IMR-90 (cell line): ENCODE measurements at places on chromosomes 5 and 9. TPM values are rescaled to one million over a fixed set of nuclear protein-coding genes. Genes with fewer than 3 reads are reported as not detected.

The TNC gene
- 170 and 192 TPM in 2 replicates for total RNA-seq

The LCN15 gene
- total RNA-seq = not detected in 2 replicates

DNA sequence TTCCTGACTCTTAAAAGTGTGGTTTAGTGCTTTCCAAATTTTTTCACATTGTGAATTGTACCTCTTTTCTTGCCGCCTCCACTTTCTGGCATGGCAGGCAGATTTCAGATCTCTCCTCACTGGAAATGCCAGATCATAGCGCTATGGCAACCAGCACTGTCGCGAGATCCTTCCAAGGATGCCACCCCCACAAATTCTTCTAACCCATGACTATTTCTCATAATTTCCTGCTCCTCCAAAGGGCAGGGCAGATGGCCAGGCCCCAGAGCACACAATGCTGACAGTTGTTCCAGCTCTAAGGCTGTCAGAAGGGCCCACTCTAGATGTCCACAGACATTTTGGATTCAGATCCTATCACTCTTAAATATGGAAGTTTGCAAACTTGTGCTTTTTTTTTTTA is 446.2 kb upstream of the RIOK2 start:
- peak; percentile 79 for DNase-seq

GRCh38 chr5:96492459-96493047 is 59.5 kb upstream of the PCSK1 start:
- no peak for DNase-seq

DNA sequence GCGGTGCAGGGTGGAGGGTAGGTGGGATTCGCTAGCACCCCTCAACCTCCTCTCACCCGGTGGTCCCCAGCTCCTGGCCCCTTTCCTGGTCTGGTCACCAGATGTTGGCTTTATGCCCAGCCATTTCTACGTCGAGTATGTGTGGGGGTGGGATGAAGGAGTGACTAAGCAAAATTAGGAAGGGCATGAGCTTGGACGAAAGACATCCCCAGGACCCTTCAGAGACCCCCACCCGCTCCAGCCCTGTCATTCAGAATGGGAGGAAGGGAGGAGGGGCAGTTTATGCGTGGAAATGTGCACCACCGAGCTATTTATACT is 742 bp downstream of the BHMT2 start:
- DNase-seq = peak; percentile 26
